ENCODE measurements at places on chromosomes 7 and 10. TPM values are rescaled to one million over a fixed set of nuclear protein-coding genes. Genes with fewer than 3 reads are reported as not detected.
A peak's percentile ranks its signal among the peaks of the same experiment; 100 is the strongest.

- DNase-seq, result no peak
These were observed 99.6 kb upstream of the ANLN start for GRCh38 chr7:36289833-36290661.

DNA sequence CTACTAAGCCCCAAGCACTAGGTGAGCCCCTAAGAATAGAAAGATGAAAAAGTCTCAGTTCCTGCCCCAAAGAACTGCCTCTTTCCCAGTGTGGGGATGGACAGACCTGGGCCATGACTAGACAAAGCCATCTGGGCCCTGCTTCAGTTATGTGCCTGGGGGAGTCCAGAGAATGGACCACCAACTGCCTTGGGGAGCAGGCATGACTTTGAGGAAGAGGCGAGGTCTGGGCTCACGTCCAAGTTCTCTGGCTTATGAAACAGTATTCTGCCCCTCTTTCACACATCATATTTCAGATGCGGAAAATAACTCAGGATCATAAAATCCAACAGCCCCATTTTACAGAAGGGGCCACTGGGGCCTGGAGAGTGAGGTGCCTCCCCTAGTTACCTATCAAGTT lies 80.3 kb downstream of the PLXNA4 start:
- no peak for DNase-seq

DNA sequence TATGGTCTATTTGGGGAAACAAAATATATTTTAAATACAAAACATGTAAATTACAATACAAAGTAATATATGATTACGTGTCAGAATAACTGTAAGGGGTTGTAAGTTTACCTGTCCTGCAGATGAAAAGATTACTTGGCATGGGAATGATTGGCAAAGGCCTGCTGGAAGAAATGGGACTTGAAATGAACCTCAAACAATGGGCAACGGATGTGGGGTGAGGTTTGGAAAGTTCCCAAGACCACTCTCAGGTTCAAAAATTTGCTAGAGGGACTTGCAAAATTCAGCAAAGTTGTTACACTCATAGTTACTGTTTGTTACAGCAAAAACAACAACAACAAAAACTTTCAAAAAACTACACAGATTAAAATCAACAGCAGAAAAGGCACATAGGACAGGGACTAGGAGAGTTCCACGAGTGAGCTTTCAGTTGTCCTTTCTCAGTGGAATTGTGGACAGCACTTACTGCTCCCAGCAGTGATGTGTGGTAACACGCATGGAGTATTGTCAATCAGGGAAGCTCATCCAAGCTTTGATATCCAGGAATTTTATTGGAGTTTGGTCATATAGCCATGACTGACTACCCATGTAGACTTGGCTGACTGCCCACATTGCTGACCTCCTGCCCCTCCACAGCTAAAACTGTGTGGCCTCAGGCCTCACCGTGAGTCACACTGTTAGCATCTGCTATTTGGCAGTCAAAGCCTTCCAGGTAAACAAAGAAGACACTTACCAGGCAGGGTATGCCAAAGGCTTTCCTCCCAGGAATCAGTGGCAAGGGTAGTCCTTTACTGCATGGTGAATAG lies 43.8 kb downstream of the EXOC6 start:
- no peak for DNase-seq

DNA sequence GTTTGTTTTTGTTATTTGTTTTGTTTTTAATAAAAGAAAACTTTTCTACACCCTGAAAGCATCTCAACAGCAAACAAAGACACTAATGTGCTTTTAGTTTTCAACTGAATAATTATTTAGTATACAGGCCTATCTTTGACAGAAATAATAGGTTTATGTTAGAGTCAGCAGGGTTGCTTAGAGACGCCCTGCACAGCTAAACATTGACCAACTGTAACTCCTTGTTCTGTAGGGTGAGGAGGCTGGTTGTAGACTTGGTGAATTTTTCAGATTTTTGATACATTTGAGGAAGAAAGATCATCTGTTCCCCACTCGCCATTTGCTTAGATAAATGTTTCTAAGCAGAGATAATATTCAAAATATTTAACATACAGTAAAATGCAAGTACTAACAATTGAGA lies 103.1 kb downstream of the CALCR start:
- DNase-seq, result no peak

- no peak for DNase-seq
These were observed 54.1 kb downstream of the DYNC2I1 start for GRCh38 chr7:158910254-158911053.

GRCh38 chr7:158274404-158274811 lies 313.2 kb downstream of the PTPRN2 start:
- peak; percentile 23 for DNase-seq

DNA sequence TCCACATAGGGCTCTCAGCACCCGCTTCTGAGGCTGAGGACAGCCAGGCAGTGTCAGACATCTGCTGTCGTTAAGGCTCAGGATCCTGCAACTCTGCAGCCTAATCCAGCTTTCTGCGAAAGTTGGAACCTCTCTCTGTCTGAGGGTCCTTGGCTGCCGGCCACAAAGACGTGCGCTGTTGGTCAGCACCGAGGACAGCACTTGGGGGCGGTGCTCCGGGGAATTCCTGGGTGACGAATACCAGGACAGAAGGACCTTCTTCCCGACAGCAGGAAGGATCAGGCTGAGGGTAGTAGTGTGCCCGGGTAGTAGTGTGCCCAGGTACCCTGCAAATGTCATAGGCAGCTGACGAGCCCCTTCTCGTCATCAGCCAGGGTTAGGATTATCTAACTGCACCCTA lies 16.0 kb upstream of the RASGEF1A start:
- no peak for DNase-seq

GRCh38 chr7:143408686-143409561 lies at the start of gene EPHA1:
Gene EPHA1, minus strand, starts transcription at chr7:143408856. Its CDS starts 51 bp downstream, at chr7:143408805.
- DNase-seq, result no peak

- no peak for DNase-seq
These were observed 34.3 kb downstream of the SNX8 start for GRCh38 chr7:2279896-2280295.

DNA sequence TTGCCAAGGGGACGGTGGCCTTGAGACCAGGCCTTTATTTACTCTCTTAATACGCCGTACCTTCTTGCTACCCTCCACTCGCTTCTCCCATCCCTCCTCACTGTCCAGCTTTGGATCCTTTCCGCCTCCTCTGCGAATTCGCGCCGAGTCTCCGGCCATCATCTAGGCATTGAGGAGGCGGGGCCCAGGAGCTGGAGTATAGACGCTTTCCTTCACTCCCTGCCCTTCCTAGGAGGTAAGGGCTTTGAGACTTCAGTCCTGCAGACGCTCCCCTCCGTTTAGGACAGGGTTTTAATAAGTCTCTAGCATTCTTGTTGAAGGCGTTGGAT lies 538 bp downstream of the TFAM start:
- peak; percentile 41 for DNase-seq

GRCh38 chr7:119438315-119438714 lies 834.7 kb upstream of the KCND2 start:
- no peak for DNase-seq

GRCh38 chr10:75029857-75030256 lies 81.6 kb upstream of the SAMD8 start:
- peak; percentile 65 for DNase-seq

GRCh38 chr7:24110056-24110455 lies 173.9 kb upstream of the NPY start:
- no peak for DNase-seq

- DNase-seq, result no peak
These were observed 48.3 kb downstream of the CSTF2T start for GRCh38 chr10:51651063-51651462.

DNA sequence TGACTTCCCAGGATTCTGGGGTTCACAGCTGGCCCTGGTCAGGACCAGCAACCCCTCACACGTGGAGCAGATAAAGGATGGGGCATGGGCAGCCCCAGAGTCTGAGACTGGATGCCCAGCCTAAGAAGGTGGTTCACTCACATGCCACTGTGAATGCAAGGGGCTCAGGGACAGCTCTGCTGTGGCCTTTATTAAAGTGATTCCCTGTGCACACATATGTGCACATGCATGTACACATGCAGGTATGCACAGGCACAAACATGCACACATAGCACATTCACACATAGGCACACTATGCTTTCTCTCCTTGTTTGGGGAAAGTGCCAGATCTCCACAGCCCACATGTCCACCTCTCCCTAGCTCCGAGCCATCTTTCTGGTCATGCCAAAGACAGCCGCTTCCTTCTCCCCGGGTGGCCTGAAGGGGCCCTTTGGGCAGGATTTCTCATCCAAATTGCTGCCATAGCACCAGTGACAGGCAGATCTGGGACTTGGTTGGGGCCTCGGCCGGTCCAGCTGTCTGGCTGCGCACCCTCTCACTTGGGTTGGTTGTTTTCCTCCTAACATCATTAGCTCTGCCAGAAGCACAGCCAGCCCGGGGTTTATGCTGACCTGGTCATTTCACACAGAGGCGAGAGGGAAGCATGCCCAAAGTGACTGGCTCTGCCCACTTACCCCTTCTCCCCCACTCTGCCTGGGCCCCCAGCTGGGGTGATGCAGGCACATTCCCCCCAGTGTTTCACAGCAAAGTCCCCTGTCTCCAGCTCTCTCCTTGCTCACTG lies 1.4 kb downstream of the GCK start:
- DNase-seq, result no peak

DNA sequence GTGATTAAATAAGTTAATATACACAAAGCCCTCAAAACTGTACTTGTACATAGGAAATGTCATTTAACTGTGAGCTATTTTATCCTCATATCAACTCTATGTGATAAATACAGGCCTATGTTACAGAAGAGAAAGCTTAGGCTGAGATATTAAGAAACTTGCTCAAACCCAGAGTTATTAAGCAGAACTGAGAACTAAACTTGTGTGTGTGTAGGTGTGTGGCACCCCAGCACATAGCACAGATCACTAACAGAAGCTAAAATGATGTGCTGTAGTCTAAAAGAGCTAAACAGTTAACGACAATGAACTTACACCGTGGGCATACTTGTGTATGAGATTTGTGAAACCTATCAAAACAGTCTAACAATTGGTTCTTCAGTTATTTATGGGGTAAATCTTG lies 34.5 kb downstream of the MTPN start:
- no peak for DNase-seq

DNA sequence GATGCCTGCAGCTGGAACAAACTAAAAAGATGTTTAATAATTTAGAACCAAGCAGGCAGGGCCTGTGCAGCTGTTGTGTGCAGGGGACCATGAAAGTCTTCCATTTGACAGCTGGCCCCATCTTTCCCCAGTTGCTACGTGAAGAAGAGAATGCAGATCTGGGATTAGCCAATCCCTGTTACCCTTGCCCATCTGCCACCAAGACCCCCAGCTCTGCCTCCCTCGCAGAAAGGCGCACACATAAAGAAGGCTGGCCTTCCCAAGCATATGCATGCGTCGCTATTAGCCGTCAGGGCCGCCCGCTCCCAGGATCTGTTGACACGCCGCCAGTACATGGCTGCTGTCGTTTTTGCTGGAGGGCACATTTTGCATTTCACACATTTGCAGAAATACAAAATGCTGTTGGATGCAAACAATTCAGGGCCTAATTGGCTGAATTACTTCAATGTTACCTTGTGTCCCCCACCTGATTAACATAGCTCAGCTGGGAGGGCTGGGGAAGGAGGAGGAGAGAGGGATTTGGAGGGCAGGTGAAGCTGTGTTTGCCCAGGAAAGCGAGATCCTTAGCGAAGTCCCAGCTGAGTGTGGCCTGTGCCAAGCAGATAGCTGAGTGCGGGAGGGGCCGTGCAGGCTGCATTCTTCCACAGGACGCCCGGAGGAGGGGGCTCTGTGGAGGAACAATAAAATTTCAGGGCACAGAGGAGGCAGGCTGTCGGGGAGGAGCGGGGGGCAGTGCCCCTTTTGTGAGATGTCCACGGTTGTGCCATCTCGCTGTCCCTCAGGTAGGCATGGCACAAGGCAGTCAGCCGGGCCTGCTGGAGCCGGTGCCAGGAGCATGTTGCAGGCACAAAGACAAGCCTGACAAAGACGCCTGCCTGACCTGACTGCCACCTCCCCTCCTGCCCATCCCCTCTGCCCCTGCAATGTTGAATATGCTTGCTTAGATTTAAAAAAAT lies 443.0 kb upstream of the MKI67 start:
- no peak for DNase-seq

DNA sequence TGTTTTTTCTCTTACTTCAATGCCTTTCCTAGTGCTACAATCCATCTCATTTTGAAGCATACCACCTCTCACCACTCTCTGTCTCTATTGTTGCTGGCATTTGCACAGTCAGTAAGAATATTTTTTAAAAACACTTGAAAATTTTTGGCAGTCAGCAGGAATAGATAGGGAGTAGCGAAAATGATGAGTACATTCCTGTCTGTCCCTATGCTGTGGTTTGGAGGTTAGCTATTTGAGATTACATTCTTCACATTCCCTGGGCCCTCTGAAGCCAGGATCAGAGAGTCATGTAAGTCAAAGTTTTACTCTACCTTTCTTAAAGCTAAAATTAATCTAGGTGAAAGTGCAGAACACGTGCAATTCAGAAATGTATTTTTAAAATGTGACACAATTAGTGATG lies 53.0 kb upstream of the MAGI2 start:
- DNase-seq, result no peak

- DNase-seq, result no peak
These were observed 1047.5 kb downstream of the GATA3 start for GRCh38 chr10:9102026-9102425.

GRCh38 chr7:77327067-77327931 lies 88.8 kb downstream of the GSAP start:
- DNase-seq, result peak; percentile 52

DNA sequence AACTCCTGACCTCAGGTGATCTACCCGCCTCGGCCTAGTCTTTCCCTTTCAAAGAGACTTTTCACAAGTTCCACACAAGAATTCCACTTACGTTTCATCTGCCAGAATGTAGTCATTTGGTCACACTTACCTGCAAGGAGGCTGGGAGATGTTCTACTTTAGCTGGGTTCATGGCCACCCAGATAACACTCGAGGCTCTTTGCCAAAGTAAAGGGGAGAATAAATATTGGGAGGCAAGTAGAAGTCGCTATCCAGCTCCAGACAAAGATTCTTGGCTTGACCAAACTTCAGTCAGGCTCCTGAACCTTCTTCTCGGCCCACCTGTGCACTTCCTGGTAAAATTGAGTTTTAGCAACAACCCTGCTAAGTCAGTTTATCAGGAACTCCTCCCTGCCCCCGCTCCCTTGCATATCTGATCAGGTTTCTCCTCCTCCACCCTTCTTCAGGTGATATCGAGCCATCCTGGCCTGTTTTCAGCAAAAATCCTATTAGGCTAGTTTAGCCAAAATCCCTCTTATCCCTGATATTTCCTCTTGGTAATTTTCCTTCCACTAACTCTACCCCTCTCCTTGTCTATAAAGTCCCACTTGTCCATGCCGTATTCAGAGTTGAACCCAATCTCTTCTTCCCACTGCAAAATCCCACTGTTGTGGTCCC lies 25.1 kb upstream of the SAMD8 start:
- DNase-seq, result no peak

PTPRN2 gene
- total RNA-seq, result 1.2 TPM

GPNMB gene
- total RNA-seq, result 248 TPM

FGFBP3 gene
- 0.22 TPM for total RNA-seq

CLEC5A gene
- 0.08 TPM for total RNA-seq

SH2D4B gene
- total RNA-seq, result not detected

SORCS3 gene
- 0.19 TPM for total RNA-seq

SOSTDC1 gene
- 0.67 TPM for total RNA-seq

GNGT1 gene
- total RNA-seq, result not detected

HTR5A gene
- not detected for total RNA-seq
